NCI-H1436 (cell line): ENCODE measurements at places on chromosomes 16 and 17.
A peak's percentile ranks its signal among the peaks of the same experiment; 100 is the strongest.

- no peak for DNase-seq
Observed at GRCh38 chr16:58276346-58276951, 18.4 kb downstream of the PRSS54 start.

GRCh38 chr16:66614161-66614802 lies 9.8 kb downstream of the CMTM3 start:
- DNase-seq = no peak

DNA sequence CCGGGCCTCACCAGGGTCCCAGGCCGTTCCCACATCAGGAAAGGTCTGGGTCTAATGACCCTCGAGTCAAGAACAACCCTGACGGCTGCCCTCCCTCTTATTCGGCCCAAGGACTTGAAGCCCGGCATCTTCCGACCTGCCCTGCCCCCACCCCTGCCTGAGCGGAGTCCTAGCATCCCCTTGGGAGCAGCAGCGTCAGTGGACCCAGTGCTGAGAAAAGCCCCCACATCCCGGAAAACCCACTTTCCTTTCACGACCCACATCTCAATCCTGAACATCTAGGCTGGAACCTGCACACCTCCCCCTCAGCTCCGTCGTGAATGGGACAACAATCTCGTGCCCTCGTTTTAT lies 769 bp downstream of the TMEM88 start:
- DNase-seq = no peak

DNA sequence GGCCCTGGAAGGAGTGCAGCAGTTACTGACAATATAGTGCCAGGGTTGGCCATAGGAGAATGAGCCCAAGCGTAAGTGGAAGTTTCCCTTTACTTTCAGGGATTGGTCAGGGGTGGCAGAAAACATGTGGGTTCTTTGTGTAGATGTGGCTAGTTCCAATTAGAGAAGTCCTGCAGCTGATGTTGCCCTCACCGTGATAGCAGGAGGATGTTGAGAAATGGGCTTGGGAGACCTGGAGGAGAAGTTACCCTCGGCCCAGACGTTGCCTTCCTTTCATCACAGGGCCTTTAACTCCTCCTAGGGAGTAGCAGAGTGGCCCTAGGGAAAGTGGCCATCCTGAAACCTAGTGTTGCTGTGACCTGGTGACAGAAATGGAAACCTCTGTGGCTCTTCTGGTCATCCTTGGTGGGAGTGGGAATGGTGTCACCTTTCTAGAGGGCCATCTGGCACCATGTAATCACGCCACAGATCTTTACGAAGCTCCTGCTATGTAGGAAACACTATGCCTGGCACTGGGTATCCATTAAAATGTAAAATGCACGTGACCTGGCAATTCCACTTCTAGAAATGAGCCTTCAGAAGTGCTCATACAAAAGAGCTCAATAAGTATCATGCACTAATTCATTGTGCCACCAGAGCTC lies 6.7 kb downstream of the TMEM92 start:
- DNase-seq = no peak

DNA sequence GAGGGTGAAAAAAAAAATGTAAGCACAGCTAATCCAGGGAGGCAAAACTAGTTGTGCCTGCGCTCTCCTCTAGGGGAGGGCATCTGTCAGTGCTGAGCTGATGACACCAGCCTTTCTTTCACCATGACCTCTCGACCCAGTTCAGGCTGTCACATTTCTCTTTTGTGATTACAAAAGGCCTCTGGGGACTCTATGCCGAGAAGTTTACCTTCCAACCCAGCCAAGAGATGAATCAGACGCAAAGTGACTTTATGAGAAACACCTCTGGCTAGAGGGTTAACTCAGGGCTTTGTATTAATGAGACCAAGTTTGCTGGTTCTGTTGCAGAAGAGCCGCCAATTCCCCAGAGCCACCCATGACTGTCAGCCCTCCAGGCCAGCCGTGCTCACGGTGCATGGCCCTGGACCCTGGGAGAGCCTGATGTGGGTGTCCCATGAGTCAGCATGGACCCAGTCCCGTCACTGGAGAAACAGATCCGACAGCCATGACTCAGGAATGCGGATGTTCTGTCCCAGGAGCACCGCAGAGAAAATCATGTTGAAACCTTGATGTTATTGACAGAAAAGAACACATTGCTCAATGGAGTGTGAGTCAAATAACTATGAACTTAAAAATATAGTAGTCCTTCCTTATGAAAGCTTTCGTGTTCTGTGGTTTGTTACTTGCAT lies 437.2 kb downstream of the HS3ST3B1 start:
- no peak for DNase-seq

DNA sequence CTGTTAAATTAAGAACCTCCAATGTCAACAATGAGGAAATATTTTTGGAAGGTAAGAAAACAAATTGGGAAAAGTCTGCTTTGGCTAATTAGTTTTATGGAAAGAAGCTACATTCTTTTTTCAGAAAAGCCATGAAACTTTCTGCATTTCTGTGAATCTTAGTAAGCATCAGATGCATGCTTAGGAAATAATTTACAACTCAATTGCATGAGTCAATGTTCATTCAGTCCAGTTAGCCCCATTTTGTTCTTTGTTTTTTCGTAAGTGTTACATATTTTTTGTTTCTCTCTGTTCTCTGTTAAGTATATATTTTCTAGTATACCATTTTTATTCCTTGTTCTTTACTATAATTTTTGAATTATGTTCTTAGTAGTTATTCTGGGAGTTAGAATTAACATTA lies 195.2 kb upstream of the KIF2B start:
- DNase-seq = no peak

GRCh38 chr17:68306819-68307218 lies 15.5 kb downstream of the ARSG start:
- no peak for DNase-seq

DNA sequence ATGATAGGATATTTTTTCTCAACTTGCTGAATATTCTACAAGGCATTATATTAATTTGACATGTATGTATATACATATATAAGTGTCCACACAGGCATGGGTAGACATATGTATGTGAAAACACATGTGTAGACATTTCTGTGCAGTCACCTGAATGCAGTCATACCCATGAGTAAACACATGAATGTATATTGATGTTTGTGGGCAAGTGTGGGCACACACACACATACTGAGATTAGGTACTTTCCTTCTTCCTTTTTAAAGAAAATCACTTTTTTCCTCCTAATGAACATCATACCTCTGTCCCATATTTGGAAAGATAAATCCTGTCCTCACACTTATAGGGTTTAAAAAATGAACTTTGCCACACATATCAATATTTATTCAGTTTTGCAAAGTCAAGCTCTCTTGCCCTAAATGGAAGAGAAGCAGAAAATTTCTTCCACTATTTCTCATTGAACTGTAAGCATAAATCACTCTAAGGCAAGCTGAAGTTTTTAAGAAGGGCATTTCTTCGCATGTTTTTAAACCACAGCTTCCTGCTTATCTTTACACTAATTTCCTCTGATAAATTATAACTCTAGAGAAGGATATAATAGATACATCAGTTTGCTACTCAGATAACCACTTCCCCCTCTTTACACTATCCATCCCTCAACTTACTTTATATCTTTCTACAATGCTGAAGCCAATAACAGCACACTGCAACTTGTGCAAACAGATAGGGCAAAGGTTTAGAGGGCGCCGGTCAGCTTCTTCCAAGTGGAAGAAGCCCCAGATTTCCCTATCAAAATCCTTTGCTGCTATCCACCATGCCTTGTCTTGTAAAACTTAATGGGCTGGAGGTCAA lies 49.6 kb upstream of the LRRC37A3 start:
- DNase-seq = no peak

DNA sequence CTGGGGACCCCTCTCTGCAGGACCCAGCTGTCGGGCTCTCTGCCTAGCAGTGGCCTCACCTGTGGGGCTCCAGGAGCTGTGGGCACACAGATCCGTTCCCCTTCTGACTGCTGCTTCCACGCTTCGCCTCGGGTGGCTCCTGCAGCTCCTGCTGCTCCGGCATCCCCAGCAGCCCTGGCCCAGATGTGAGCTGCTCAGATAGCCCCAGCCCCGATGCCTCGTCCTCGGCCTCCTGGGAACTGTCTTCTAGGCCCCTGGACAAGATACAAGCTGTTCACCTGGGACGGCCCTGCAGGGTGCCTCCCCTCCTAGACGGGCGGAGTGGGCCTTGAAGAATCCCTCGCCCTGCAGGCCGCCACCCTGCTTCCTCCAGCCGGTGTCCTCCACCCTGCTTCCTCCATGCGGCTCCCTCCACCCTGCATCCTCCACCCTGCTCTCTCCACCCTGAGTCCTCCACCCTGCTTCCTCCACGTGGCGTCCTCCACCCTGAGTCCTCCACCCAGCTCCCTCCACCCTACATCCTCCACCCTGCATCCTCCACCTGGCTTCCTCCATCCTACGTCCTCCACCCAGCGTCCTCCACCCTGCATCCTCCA lies 11.0 kb downstream of the EMC6 start:
- no peak for DNase-seq

GRCh38 chr17:69678206-69678605 lies 263.7 kb downstream of the MAP2K6 start:
- no peak for DNase-seq

GRCh38 chr17:73902416-73903181 lies 258.4 kb upstream of the SDK2 start:
- DNase-seq = peak; percentile 82

- DNase-seq = no peak
Observed at GRCh38 chr17:21573961-21574610, 118.2 kb upstream of the KCNJ18 start.
